A549 treated with Mapracorat at 1 μM for 4 hours (cell line): ENCODE measurements at places on chromosomes 4 and X. TPM values are rescaled to one million over a fixed set of nuclear protein-coding genes. Genes with fewer than 3 reads are reported as not detected.

Gene KCNE5
- 0.08 to 0.24 TPM in 2 of 5 replicates, not detected in the others for total RNA-seq

Gene MXRA5
- not detected in 5 replicates for total RNA-seq

Gene GNRHR
- not detected in 5 replicates for total RNA-seq

Gene IRS4
- total RNA-seq, result not detected in 5 replicates

Gene PGAM4
- 0.25 to 0.52 TPM (median 0.36 TPM) in 4 of 5 replicates, not detected in the other for total RNA-seq

Gene RNF212
- 1.6 to 2.6 TPM (median 2.2 TPM) in 5 replicates for total RNA-seq

Gene HGFAC
- total RNA-seq, result 0.07 to 0.31 TPM (median 0.19 TPM) in 5 replicates

Gene NXF2B
- not detected in 5 replicates for total RNA-seq

Gene NLGN3
- total RNA-seq, result 0.89 to 1.1 TPM (median 1.1 TPM) in 5 replicates

Gene MCF2
- total RNA-seq, result 0.05 to 0.07 TPM (median 0.07 TPM) in 3 of 5 replicates, not detected in the others

Gene SLC38A5
- total RNA-seq, result 0.13 to 0.56 TPM (median 0.31 TPM) in 5 replicates

Gene PTTG2
- total RNA-seq, result not detected in 5 replicates

Gene AMTN
- total RNA-seq, result not detected in 5 replicates

Gene MAOA
- 0.69 to 1.3 TPM (median 0.92 TPM) in 5 replicates for total RNA-seq

Gene CC2D2A
- total RNA-seq, result 10.6 to 16.0 TPM (median 12.4 TPM) in 5 replicates

Gene PASD1
- total RNA-seq, result not detected in 5 replicates

Gene ERCC6L
- total RNA-seq, result 10.5 to 12.7 TPM (median 12.1 TPM) in 5 replicates

Gene ITIH6
- total RNA-seq, result 0.04 TPM in 1 of 5 replicates, not detected in the others

Gene CSAG3
- not detected in 5 replicates for total RNA-seq

Gene FAT4
- total RNA-seq, result 1.7 to 2.7 TPM (median 2.0 TPM) in 5 replicates

Gene PLAC1
- 0.48 to 0.80 TPM (median 0.73 TPM) in 5 replicates for total RNA-seq

Gene ZNF185
- total RNA-seq, result 6.9 to 8.3 TPM (median 7.4 TPM) in 5 replicates

Gene SPANXN3
- total RNA-seq, result not detected in 5 replicates

Gene SLC4A4
- 1.3 to 2.1 TPM (median 1.6 TPM) in 5 replicates for total RNA-seq

Gene GABRE
- 14.5 to 24.5 TPM (median 18.1 TPM) in 5 replicates for total RNA-seq

Gene TKTL1
- total RNA-seq, result 0.10 to 0.34 TPM in 2 of 5 replicates, not detected in the others

Gene LNX1
- 0.03 to 0.04 TPM in 2 of 5 replicates, not detected in the others for total RNA-seq

Gene TRAM1L1
- total RNA-seq, result 0.45 to 0.70 TPM (median 0.48 TPM) in 5 replicates

Gene P2RY10
- not detected in 5 replicates for total RNA-seq

Gene RPS6KA6
- 4.3 to 6.5 TPM (median 5.7 TPM) in 5 replicates for total RNA-seq

Gene CEP44
- total RNA-seq, result 3.6 to 6.7 TPM (median 5.0 TPM) in 5 replicates

Gene ART3
- not detected in 5 replicates for total RNA-seq

Gene ANOS1
- total RNA-seq, result 0.02 to 0.20 TPM (median 0.08 TPM) in 4 of 5 replicates, not detected in the other
